GM23338 (cell line): ENCODE measurements at places on chromosomes 6 and 20.

DNA sequence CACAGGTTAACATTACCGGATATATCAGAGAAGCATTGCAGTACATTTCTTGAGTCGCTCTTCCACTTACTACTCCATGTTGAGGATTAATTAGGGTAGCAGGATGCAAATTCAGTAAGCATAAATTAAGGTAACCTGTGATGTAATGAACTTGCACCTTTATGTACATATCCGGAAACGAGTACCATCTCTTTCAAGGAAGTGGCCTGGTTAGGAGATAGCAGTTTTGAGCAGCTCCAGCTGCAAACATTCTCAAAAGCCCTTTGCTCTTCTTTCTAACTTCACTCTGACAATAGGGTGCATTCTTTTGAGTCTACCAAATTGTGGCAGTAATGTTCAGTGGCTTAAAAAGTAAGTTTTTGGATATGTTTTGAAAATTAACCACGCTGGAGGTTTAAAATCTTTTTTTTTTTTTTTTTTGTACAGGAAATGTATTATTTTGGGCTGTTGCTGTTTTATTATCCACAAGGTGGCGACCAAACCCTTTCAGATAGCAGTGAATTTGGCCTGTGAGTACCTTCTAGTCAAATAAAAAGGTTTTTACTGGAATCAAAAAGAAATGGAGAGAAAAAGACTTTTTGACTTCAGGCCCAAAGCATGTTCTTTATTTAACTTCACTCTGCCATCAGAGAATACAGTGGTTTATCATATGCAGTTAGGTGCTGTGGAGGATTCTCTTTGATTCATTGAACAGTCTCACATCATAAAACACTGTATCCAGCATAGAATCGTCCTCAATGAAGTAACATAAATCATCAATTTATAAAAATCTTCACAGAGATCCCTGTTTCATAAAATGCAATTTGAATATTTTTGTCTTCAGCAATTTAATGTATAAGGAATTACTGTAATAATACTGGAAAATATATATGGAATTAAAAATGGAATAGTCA lies 8.9 kb downstream of the FAM217B start:
- H3K27ac ChIP-seq = no peak overlapping the region
- H3K4me1 ChIP-seq = peaks cover 6% of the 10 kb centered on the region
- H3K4me3 ChIP-seq = no peak overlapping the region
- no peaks in the 10 kb centered on the region for H3K36me3 ChIP-seq

DNA sequence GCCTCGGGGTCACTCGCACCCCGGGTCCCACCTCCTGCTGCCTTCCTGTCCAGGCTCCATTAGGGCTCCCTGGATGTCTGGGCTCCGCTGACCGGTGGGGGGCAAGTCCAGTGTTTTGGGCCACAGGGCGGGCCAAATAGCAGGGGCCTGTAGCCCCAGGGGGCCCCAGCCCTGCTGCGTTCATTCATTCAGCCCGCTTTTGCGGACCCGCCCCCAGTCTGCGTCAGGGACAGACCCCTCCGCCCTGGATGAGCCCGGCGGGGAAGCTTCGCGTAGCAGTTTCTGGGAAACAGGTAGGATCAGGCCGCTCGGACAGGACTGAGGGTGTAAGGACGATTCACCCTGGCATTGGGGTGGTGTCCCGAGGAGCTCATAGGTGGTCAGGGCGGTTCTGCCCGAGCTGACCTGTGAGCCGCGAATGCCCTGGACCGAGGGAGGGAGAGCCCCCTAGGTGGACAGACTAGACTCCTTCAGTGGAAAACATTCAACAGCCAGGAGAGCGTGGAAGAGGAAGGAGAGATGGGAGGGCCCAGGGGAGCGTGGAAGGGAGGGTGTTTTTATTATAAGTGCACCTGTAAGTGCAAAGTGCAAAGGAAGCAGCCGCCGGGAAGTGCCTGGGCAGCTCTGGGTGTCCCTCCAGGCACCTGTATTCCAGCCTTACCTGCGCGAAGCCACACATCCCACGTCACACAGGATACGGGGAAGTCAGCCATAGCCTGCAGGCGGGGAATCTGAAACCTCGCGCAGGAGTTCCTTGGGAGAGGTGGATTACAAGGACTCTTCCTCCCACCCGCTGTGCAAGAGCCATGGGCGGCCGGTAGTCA lies 662 bp downstream of the ENTPD6 start:
- H3K4me1 ChIP-seq = peaks cover 11% of the 10 kb centered on the region; the same call in 1 of the 2 replicates
- peak; percentile 68 for DNase-seq
- peak overlapping the region; percentile 94 for H3K4me3 ChIP-seq
- no peaks in the 10 kb centered on the region for H3K36me3 ChIP-seq
- no peak overlapping the region for H3K27ac ChIP-seq
- peaks cover 10% of the 10 kb centered on the region for H3K27me3 ChIP-seq

GRCh38 chr6:20802596-20802995 lies 268.3 kb downstream of the CDKAL1 start:
- H3K4me3 ChIP-seq = no peak overlapping the region
- H3K27me3 ChIP-seq = no peaks in the 10 kb centered on the region
- peaks cover 4% of the 10 kb centered on the region; the same call in 1 of the 2 replicates for H3K36me3 ChIP-seq
- no peaks in the 10 kb centered on the region for H3K4me1 ChIP-seq
- H3K27ac ChIP-seq = no peak overlapping the region

GRCh38 chr6:33927616-33928015 lies 123.8 kb upstream of the MLN start:
- H3K27ac ChIP-seq = no peak overlapping the region
- peaks cover 13% of the 10 kb centered on the region; the same call in 1 of the 2 replicates for H3K4me1 ChIP-seq
- H3K4me3 ChIP-seq = no peak overlapping the region

- no peak overlapping the region for H3K27ac ChIP-seq
- H3K27me3 ChIP-seq = no peaks in the 10 kb centered on the region
- H3K36me3 ChIP-seq = no peaks in the 10 kb centered on the region
- H3K4me3 ChIP-seq = no peak overlapping the region
These were observed 403.9 kb upstream of the JARID2 start for GRCh38 chr6:14841901-14842421.

DNA sequence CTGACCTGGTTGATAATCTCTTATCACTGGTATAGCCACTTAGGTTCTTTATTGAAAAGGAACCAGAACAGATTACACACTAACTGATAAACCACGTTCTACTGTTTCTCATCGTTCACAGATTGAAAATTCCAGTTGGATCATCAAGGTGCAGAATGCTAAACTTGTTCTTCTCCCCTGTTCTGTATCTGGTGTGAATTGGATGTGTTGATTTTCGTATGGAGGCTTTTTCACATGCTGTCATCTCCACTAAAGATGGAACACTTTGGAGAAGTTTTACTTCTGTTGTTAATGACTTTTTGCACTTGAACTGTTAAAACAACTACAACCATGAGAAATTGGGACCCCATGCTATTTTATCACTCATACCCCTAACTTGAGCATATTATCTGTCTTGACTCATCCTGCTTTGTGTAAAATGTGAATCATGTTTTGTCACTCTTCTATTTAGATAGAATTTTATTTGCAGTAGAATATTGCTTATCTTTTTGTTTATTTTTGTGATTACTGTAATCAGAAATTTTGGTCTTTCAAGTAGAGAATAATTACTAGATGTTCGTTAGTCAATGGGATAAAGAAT lies 17.5 kb downstream of the VAPB start:
- DNase-seq = no peak
- 0 out of 2 replicates have a peak overlapping the region, but pooled peaks have one; percentile 7 for H3K27ac ChIP-seq
- H3K36me3 ChIP-seq = no peaks in the 10 kb centered on the region
- H3K4me3 ChIP-seq = no peak overlapping the region
- peaks cover 37% of the 10 kb centered on the region for H3K4me1 ChIP-seq

DNA sequence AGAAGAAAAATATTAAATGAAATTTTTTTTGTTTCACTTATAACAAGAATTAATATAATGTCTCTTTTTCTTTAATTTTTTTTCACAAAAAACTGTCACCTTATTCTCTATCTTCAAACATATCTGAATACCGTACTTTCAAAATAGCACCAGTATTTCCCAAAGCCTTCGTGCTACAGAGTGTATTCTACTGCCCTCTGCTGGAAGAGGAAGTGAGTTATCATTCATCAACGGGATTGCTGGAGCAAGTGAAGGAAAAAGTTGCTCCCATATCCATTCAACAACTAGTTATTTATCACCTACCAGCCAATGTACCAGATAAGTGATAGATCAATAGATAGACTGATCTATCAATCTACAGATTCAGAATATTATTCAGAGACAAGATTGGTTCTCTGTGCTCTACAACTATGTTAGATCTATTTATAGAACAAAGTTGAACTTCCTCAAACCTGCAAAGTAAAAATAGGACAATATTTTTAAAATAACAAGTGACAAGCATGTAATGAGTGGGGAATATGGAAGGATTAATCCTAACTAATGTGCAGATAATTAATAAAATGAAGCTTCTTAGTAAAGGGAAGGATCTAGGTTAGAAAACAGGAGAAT lies 26.7 kb upstream of the TFAP2B start:
- peak; percentile 87 for DNase-seq
- H3K36me3 ChIP-seq = no peaks in the 10 kb centered on the region
- H3K27ac ChIP-seq = no peak overlapping the region
- no peak overlapping the region for H3K4me3 ChIP-seq

DNA sequence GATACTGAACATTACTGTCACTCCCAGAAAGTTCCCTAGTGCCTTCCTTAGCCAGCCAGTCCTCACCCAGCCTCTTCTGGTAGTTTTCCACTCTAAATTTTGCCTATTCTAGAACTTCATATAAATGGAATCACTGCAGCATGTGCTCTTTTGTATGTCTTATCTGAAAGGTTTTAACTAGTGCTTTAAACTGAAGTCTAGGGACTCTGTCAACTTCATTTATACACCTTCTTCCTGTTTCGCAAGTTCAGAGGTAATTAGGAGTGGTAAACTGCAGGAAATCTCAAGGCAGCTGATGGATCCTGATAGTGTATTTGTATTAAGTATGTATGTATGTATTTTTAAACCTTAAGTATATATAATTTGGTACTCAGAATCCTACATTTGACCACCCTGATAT lies 94.3 kb downstream of the TCP11 start:
- H3K4me1 ChIP-seq = peaks cover 70% of the 10 kb centered on the region
- no peaks in the 10 kb centered on the region for H3K36me3 ChIP-seq
- 0 out of 2 replicates have a peak overlapping the region, but pooled peaks have one; percentile 86 for H3K27ac ChIP-seq
- H3K27me3 ChIP-seq = no peaks in the 10 kb centered on the region
- DNase-seq = no peak

GRCh38 chr6:6590530-6590929 lies 2.0 kb downstream of the LY86 start:
- no peak overlapping the region for H3K27ac ChIP-seq
- no peak for DNase-seq
- H3K4me3 ChIP-seq = no peak overlapping the region
- no peaks in the 10 kb centered on the region for H3K36me3 ChIP-seq
- no peaks in the 10 kb centered on the region for H3K4me1 ChIP-seq

- no peaks in the 10 kb centered on the region for H3K36me3 ChIP-seq
- no peak overlapping the region for H3K27ac ChIP-seq
- DNase-seq = no peak
- H3K4me3 ChIP-seq = no peak overlapping the region
- peaks cover 17% of the 10 kb centered on the region for H3K4me1 ChIP-seq
- H3K27me3 ChIP-seq = no peaks in the 10 kb centered on the region
These were observed 54.5 kb downstream of the RNGTT start for GRCh38 chr6:88908598-88909548.

GRCh38 chr6:121297694-121298093 lies 36.6 kb downstream of the TBC1D32 start:
- H3K27ac ChIP-seq = no peak overlapping the region
- no peak for DNase-seq
- no peaks in the 10 kb centered on the region for H3K27me3 ChIP-seq

DNA sequence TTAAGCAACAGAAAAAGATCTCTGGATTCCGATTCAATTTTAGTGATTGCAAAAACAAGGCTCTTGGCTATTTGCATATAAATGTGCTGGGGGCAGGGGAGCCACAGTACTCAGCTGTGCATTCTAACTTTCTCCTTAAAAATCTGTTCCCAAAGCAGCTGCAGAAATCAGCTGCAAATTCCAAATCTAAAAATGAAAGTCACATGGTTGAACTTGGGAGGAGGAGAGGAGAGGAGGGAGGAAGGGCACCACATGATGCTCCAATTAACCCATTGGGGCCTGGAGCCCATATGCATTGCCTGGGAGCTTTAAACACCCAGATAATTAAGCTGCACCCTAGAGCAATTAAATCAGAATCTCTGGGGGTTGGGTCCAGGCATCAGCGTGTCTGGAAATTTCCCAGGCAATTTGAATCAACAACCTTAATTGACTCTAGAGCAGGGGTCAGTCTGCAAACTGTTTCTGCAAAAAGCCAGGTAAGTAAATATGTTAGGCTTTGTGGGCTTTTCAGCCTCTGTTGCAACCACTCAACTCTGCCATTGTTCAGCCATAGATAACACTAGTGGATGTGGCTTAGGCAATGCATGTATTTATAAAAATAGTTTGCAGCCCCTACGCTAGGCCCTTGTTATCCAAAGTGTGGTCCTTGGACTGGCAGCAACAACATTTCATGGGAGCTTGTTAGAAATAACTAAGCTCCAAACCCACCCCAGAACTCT lies 508.1 kb downstream of the KIF16B start:
- no peaks in the 10 kb centered on the region for H3K27me3 ChIP-seq
- no peak overlapping the region; the same call in 1 of the 2 replicates for H3K4me3 ChIP-seq
- H3K4me1 ChIP-seq = peaks cover 22% of the 10 kb centered on the region

DNA sequence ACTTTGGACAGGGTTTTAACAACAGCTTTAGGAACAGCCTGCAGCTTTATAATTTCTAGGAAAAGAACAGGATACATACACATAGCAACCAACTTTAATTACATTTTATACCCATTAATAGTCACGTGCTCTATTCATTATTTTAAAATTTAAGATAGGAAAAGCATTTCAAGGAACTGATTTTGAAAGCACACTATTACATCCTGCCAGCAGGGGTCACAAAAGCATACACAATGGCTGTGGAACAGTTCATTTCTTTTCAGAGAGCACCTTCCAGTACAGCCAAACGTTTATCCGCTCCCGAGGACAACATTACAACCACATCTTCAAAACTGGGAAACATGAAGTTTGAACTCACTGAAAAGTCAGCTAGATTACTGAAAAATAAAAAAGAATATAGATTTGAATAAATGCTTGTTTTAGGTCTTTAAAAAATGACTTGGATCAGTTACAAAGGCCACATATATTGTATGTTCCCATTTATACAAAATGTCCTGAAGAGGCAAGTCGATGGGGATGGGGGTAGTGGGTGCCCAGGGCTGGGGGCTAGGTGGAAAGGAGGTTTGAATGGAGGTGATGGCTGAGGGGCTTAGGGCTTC lies 104.6 kb upstream of the EXOC2 start:
- H3K4me1 ChIP-seq = peaks cover 18% of the 10 kb centered on the region
- H3K27ac ChIP-seq = no peak overlapping the region
- H3K36me3 ChIP-seq = no peaks in the 10 kb centered on the region

- no peak overlapping the region for H3K27ac ChIP-seq
- H3K27me3 ChIP-seq = peaks cover 33% of the 10 kb centered on the region
- H3K36me3 ChIP-seq = no peaks in the 10 kb centered on the region; the same call in 1 of the 2 replicates
- peaks cover 52% of the 10 kb centered on the region for H3K4me1 ChIP-seq
- H3K4me3 ChIP-seq = peak overlapping the region; percentile 27; the same call in 1 of the 2 replicates
These were observed 16.6 kb upstream of the CCDC167 start for GRCh38 chr6:37516076-37516919.

- H3K27ac ChIP-seq = no peak overlapping the region
- peak; percentile 4 for DNase-seq
- H3K36me3 ChIP-seq = no peaks in the 10 kb centered on the region
These were observed 2.5 kb downstream of the RIMS1 start for GRCh38 chr6:71888756-71889340.

GRCh38 chr20:19522071-19522801 lies 235.8 kb upstream of the RIN2 start:
- H3K36me3 ChIP-seq = no peaks in the 10 kb centered on the region
- no peak overlapping the region for H3K27ac ChIP-seq
- no peak overlapping the region for H3K4me3 ChIP-seq
- no peaks in the 10 kb centered on the region for H3K4me1 ChIP-seq

GRCh38 chr20:45111799-45112471 lies 3.0 kb downstream of the WFDC5 start:
- DNase-seq = peak; percentile 83
- no peak overlapping the region for H3K4me3 ChIP-seq
- no peaks in the 10 kb centered on the region for H3K36me3 ChIP-seq
- H3K27ac ChIP-seq = no peak overlapping the region
- peaks cover 4% of the 10 kb centered on the region; the same call in 1 of the 2 replicates for H3K4me1 ChIP-seq

- peaks cover 16% of the 10 kb centered on the region; the same call in 1 of the 2 replicates for H3K4me1 ChIP-seq
- DNase-seq = no peak
- no peaks in the 10 kb centered on the region for H3K27me3 ChIP-seq
These were observed 723 bp upstream of the ZNF451 start for GRCh38 chr6:57089265-57089664.
